ENCODE measurements at places on chromosomes 2 and 18. TPM values are rescaled to one million over a fixed set of nuclear protein-coding genes. Genes with fewer than 3 reads are reported as not detected.

ERMN gene
- total RNA-seq = 0.29 TPM

GRCh38 chr2:88656690-88657089 lies 29.4 kb upstream of the EIF2AK3 start:
- no peak for DNase-seq

DNA sequence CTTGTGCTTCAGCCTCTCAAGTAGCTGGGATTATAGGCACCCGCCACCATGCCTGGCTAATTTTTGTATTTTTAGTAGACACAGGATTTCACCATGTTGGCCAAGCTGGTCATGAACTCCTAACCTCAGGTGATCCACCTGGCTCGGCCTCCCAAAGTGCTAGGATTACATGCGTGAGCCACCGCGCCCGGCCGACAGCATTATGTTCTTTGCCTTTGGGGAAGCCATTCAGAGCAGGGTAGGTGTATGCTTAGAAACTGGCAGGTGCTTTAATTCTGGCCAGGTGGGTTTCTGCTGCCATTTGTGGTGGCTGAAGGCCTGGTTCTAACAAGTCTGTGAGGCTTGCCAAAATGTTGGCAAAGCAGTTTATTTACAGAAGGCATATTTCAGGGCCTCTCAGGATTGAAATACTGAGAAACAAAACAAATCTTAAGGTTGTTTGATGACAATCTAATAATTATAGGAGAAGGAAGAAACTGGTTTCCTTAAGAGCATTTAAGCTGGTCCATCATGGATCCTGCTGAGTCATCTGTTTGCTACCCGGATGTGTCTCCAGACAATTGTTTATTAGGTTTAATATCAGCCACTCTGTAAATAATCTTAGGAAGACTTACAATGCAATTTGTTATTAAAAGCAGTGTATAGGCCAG lies 16.0 kb downstream of the SLC20A1 start:
- DNase-seq = no peak

GRCh38 chr18:34933909-34934661 lies 107.1 kb upstream of the MAPRE2 start:
- DNase-seq = no peak

- no peak for DNase-seq
These were observed 432.7 kb upstream of the RAB12 start for GRCh38 chr18:8176554-8176953.

- no peak for DNase-seq
These were observed 76.1 kb downstream of the SEPTIN10 start for GRCh38 chr2:109537565-109538222.

- no peak for DNase-seq
These were observed 198.4 kb downstream of the EIPR1 start for GRCh38 chr2:3179208-3179607.

GRCh38 chr2:168541858-168542257 lies 85.8 kb downstream of the CERS6 start:
- DNase-seq = no peak
